CD4-positive, alpha-beta memory T cell (primary cell): ENCODE measurements at places on chromosomes 6 and 20. TPM values are rescaled to one million over a fixed set of nuclear protein-coding genes. Genes with fewer than 3 reads are reported as not detected.
A peak's percentile ranks its signal among the peaks of the same experiment; 100 is the strongest.

DNA sequence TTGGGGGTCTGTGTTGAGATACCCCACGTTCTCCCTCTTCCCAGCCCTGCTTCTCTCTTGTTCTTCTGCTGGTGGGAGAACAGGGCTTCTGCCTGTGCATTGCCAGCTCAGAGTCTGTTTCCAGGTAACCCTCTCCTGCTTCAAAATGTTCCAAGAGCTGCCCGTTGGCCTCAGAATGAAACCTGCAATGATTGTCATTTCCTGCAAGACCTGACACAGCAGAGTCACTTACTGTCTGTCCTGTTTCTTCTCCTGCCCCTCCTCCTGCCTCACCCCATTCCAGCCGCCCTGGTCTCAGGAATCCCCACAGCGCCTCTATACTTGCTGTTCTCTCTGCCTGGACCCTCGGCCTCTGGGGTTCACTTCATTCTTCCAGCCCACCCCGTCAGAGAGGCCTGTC is 81.4 kb upstream of the ARID1B start:
- DNase-seq: no peak
- H3K36me3 ChIP-seq: no peaks in the 10 kb centered on the region
- no peak overlapping the region for H3K4me3 ChIP-seq
- no peaks in the 10 kb centered on the region for H3K4me1 ChIP-seq

Gene TAGAP
- 160 TPM for total RNA-seq

- no peaks in the 10 kb centered on the region for H3K36me3 ChIP-seq
- peaks cover 3% of the 10 kb centered on the region for H3K27me3 ChIP-seq
- peaks cover 19% of the 10 kb centered on the region for H3K4me1 ChIP-seq
Measured at GRCh38 chr6:170152124-170152926, 138.6 kb downstream of the DLL1 start.

DNA sequence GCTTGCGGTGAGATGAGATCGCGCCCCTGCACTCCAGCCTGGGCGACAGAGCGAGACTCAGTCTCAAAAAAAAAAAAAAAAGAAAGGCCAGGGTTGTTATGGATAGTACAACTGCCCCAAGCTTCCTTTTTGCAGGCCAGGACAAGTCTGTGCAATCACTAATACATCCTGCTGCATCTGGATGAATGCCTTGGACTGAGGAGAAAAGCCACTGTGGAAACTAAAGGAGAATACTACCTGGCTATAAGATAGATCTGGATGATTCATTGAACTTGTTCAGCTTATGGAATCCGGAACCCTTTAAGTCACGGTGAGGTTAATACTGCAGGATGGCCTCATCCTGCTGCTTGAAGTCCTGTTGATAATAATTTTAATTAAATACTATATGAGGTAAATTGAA is 278.2 kb downstream of the TFAP2A start:
- no peaks in the 10 kb centered on the region for H3K36me3 ChIP-seq
- no peaks in the 10 kb centered on the region for H3K4me1 ChIP-seq
- H3K27ac ChIP-seq: no peak overlapping the region
- H3K27me3 ChIP-seq: peaks cover 3% of the 10 kb centered on the region

DNA sequence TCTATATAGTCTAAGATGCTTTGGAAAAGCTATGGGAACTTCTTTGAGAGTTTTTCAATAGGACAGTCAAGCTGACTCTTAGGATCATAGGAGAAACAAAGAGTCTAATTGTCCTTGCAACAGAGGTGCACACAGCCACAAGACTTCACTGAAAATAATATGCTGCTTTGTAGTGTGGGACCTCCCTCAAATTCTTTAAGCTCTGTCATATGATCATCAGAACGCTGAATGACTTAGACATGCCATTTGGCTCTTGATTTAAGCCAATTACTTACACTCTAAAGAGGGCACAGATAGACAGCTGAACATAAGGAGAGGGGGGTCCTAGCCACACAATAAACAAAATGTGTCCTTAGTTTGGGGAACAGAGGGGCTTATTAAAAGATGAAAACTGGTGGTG is 818.7 kb upstream of the GJE1 start:
- H3K27ac ChIP-seq: no peak overlapping the region
- no peaks in the 10 kb centered on the region for H3K27me3 ChIP-seq
- no peak for DNase-seq
- H3K4me3 ChIP-seq: no peak overlapping the region

- H3K27me3 ChIP-seq: no peaks in the 10 kb centered on the region
- H3K27ac ChIP-seq: no peak overlapping the region
- no peak for DNase-seq
- no peak overlapping the region for H3K4me3 ChIP-seq
- no peaks in the 10 kb centered on the region for H3K36me3 ChIP-seq
- H3K4me1 ChIP-seq: no peaks in the 10 kb centered on the region
Measured at GRCh38 chr6:153215242-153215641, 84.2 kb upstream of the RGS17 start.

DNA sequence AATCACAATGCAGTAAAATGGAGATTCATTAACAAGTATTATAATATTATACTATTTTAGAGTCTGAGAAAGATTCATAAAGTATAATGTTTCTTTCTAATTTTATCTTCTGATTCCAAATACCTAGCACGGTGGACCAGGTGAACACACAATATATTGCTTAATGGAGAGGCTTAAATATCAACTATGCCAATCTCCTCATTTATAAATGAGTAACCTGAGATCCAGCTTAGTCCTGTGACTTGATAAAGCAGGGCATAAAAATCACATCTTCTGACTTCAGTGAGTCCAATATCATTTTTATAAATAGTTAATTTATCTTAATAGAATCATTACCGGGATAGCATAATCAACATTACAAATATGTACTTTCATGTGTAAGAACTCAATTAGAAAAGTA is 144.4 kb upstream of the GJE1 start:
- no peaks in the 10 kb centered on the region for H3K27me3 ChIP-seq
- DNase-seq: no peak
- H3K4me3 ChIP-seq: no peak overlapping the region
- no peak overlapping the region for H3K27ac ChIP-seq
- no peaks in the 10 kb centered on the region for H3K4me1 ChIP-seq

Gene BMP7
- total RNA-seq: not detected

GRCh38 chr6:126716826-126717509 is 377.1 kb downstream of the CENPW start:
- no peaks in the 10 kb centered on the region for H3K36me3 ChIP-seq
- no peak overlapping the region for H3K4me3 ChIP-seq
- H3K27ac ChIP-seq: no peak overlapping the region

Gene VNN1
- total RNA-seq: 0.11 TPM

DNA sequence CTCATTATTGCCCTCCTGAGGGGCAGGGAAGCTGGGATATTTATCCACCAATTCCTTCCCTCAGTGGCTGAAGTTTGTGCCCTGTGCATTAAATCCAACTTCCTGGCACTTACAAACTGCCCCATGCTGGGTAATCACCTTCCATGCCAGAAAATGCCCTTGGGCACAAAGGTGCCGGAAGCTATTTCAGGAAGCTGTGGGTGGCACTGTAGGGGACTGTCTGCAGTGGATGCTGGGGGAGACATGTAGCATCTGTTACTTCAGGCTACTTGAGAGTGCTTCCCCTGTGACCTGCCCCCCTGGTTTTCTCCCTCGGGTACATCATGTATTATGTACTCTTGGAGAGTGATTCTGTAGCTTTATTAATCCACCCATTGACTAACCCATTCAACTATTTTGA is 24.7 kb upstream of the RALGAPA2 start:
- no peaks in the 10 kb centered on the region for H3K27me3 ChIP-seq
- no peak overlapping the region for H3K27ac ChIP-seq
- peaks cover 6% of the 10 kb centered on the region for H3K4me1 ChIP-seq

DNA sequence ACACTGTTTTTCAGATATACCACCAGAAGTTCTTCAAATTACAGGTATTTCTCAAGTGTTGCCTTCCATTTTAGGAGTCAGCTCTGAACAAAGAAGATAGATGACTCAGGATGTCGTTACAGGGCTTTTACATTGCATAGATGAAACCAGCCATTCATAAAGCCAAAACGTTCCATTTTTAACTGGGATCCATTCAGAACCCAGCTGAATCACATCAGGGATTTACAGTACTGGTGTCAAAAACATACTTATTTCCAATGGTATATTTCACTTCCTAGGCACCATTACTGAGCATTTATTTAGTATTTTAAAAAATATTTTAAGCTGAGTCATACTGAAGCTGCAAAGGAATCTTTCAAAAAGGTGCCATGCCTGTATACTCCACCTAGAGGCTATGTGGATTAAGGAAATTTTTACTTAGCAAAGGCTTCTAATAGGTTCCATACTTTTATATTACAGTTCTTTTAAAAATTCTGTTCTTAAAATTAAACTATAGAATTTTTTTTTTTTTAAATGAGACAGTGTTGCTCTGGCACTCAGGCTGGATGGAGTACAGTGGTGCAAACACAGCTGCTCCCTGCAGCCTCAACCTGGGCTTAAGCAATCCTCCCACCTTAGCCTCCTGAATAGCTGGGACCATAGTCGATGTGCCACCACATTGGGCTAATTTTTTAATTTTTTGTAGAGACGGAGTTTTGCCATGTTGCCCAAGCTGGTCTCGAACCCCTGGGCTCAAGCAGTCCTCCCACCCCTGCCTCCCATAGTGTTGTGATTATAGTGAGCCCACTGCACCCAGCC is 2.6 kb downstream of the ASF1A start:
- H3K4me3 ChIP-seq: peak overlapping the region; percentile 34
- peaks cover 72% of the 10 kb centered on the region for H3K4me1 ChIP-seq
- H3K27me3 ChIP-seq: no peaks in the 10 kb centered on the region
- peak; percentile 41 for DNase-seq

DNA sequence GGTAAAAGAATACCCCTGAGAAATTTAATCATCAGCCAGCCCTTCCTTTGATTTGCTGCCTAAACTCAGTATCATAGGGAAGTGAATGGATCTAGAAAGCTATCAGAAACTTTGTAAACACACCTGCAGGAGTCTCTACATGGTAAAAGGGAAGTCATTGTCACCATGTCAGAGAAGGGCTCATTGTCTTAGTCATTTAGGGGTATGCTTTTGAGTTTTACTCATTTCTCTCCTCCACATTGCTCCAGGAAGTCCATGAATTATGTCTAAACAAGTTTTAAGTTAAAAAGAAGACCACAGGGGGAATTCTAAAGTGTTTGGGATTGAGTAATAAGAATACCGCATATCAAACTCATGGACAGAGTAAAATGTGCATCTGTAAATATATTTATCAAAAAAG is 2.5 kb downstream of the SLC17A1 start:
- DNase-seq: no peak
- no peaks in the 10 kb centered on the region for H3K4me1 ChIP-seq
- no peak overlapping the region for H3K4me3 ChIP-seq
- no peaks in the 10 kb centered on the region for H3K36me3 ChIP-seq
- H3K27me3 ChIP-seq: no peaks in the 10 kb centered on the region
- H3K27ac ChIP-seq: no peak overlapping the region

Gene PROKR2
- not detected for total RNA-seq

Gene BACH2
- total RNA-seq: 44.4 TPM

DNA sequence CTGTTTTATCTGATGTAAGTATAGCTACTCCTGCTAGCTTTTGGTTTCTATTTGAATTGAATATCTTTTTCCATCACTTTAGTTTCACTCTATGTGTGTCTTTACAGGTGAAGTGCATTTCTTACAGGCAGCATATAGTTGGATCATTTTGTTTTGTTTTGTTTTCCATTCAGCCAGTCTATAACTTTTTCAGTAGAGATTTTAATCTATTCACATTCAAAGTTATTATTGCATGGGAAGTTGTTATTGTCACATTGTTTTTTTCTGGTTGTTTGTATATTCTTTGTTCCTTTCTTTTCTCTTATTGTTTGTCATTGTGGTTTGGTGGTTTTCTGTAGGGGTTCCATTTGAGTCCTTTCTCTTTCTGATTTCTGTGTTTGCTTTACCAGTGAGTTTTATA is 151.2 kb downstream of the PDE10A start:
- H3K4me3 ChIP-seq: no peak overlapping the region
- H3K27ac ChIP-seq: no peak overlapping the region
- DNase-seq: no peak
- no peaks in the 10 kb centered on the region for H3K4me1 ChIP-seq

GRCh38 chr6:168343239-168344150 is 23.9 kb upstream of the DACT2 start:
- no peaks in the 10 kb centered on the region for H3K27me3 ChIP-seq
- no peaks in the 10 kb centered on the region for H3K4me1 ChIP-seq
- no peak overlapping the region for H3K27ac ChIP-seq
- no peaks in the 10 kb centered on the region for H3K36me3 ChIP-seq

GRCh38 chr6:167150941-167151549 is 6.7 kb downstream of the GPR31 start:
- H3K36me3 ChIP-seq: no peaks in the 10 kb centered on the region
- no peaks in the 10 kb centered on the region for H3K27me3 ChIP-seq
- no peak for DNase-seq
- no peak overlapping the region for H3K4me3 ChIP-seq
- H3K4me1 ChIP-seq: peaks cover 4% of the 10 kb centered on the region

Gene GSTA3
- not detected for total RNA-seq

Gene BPIFB2
- total RNA-seq: not detected

DNA sequence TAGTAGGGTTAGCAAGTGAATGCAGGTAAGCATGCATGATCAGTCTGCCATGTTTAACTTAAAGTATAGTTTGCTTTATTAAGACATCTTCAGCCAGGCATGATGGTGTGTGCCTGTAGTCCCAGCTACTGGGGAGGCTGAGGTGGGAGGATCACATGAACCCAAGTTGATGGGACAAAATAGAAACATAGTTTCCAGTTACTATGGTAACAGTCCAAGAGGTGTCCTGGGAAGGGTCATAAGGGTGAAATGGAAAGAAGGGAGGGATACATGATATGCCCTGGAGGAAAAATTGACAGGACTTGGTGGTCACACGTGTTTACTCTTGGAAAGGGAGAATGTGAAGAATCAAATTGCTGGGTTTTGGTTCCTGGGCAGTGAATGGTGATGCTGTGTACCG is 139.6 kb downstream of the SULF2 start:
- H3K27ac ChIP-seq: no peak overlapping the region
- no peaks in the 10 kb centered on the region for H3K4me1 ChIP-seq
- DNase-seq: no peak
- H3K36me3 ChIP-seq: peaks cover 40% of the 10 kb centered on the region
- no peaks in the 10 kb centered on the region for H3K27me3 ChIP-seq
